ENCODE measurements at places on chromosomes 5 and 9.

GRCh38 chr9:81032831-81033230, 656.5 kb downstream of the TLE1 start:
- DNase-seq = no peak

DNA sequence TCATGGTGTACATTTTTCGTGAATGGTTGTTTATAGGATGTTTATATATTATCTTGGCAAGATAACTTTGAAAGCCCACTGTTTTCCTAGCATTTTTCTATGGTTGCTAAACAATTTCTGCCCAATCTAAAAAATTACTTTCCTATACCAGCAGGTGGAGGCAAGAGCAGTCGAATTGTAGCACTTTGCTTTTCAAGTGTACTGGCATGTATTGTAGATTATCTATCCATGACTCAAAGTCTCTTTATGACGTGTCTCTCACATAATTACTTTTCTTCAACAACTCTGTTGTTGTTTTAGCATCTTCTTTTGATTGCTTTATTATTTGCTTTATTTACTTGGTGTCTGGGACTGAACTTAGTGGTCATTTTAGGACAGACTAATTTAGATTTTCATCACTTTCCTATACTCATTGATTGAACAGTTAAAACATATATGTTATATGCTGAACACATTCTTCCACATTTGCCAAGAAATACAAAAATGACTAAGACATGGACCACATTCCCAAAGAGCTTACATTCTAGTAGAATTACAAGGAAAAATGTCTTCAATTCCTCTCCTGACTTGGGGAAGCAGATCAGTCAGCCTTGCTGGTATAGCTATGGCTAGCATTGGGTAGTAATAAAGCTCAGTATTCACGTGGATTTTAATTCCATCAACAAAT, 20.7 kb downstream of the NLN start:
- DNase-seq = no peak

DNA sequence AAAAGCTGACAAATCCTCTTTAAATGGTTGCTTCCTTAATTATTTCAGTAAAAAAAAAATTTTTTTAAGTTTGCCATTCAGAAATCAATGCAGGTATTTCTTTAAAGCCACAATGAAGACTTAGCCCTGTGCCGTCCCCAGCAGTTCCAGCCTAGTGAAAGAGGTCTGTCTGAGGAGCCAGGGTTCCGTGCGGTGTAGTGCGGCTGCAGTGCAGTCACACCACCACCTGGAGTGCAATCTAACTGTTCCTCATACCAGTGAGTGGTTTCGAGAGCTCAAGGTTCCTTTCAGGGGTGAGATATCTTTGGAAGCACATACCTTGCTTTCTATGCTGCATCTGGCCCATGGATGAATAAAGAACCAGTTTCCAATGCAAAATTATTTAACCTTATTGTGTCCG, 87.5 kb downstream of the FANCC start:
- no peak for DNase-seq

- no peak for DNase-seq
These were observed 26.4 kb downstream of the FGF18 start for GRCh38 chr5:171445644-171446516.

GRCh38 chr5:82386576-82386975, 108.4 kb upstream of the RPS23 start:
- no peak for DNase-seq

DNA sequence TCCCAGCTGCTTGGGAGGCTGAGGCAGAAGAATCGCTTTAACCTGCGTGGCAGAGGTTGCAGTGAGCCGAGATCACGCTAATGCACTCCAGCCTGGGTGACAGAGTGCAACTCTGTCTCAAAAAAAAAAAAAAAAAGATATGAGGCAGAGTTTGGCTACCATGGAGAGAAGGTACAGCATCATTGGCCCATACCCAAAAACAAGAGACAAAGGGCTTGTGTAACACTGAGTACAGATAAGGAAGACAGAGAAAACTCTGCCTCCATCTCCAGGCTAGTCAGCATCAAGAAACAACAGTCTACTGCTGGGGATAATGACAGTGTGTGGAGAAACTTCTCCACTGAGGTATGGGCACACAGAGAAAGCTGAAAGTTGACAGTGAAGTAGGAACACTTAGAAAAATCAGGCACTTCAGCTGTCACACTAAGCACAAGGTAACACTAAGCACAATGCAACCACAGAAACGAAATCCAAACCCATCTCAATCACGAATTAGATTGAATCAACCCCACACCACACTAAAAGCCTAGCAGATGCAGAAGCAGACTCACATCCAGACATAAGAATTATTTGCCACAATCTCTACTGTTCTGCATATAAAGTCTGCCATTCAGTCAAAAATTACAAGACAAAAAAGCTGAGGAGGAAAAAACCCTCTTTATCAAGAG, 10.5 kb downstream of the PJA2 start:
- no peak for DNase-seq

DNA sequence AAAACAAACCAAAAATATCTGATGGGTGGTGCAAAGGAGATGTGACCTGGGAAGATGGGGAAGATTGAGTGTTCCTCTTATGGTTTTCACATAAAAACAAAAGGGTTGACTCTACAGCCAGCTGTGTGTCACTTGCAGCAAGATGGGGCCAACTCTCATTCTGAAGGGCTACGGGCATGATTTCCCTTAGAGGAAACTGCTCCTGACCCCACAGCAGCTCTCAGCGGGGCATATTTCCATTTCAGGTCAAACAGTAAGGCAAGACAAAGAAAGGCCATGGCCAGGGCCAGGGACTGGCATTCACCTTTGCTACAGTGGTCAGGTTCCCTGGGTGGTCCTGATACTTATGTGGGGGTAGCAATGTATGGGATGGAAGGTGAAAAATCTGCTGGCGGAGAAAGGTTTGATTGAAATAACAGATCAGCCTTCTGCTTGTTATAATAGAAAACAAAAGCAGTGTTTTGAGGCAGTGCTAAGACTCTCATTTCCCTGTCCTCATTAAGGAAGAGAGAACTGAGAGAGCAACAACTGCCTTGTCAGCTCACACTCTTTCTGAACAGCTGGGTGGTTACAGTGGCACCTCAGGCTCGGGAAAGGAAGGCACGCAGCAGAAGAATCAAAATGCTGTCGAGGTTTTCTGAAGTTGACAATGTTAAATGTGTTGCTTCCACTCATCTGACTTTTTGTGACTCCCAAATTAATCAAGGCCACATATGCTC, 120.7 kb upstream of the PCA3 start:
- DNase-seq = no peak

- DNase-seq = peak; percentile 77
These were observed at the start of gene AKNA for GRCh38 chr9:114387680-114388356. Gene AKNA, minus strand, starts transcription at chr9:114387982. Its CDS starts 6,649 bp downstream, at chr9:114381333.

- no peak for DNase-seq
These were observed 1.1 kb downstream of the TESK1 start for GRCh38 chr9:35606138-35606504.

DNA sequence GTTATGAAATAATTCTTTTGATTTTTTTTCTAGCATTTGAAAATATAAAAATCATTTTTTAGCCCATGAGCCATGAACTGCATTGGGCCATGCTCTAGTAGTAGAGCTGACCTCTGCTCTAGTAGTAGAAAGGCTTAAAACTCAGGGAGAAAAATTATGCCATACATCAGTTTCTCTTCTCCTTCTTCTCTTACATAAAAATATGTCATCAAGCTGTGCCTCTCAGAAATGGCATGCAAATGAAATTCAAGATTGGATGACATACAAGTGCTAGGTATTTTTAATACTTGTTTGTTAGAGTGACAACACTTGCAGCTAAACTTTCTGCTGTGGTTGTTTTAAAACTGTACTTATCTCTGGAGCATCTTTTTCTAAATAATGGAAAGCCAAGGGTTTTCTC, 42.1 kb upstream of the TMOD1 start:
- DNase-seq = no peak

DNA sequence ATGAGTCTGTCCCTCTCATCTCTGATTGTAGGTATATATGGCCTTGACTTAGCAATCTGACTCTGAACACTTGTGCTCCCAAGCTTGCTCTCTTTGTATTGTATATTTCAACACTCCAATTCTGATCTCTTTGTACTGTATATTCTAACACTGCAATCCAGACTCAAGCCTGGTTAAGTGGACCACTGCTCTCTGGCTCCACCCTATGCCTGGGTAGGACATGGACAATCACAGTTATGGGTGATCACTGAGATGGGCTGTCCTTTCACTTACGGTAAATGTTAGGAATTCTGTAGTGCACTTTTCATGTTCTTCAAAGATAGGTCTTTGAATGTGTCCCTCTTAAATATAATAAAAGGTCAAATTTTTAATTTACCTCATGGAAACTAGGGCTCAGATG, 165.1 kb downstream of the TLR4 start:
- DNase-seq = no peak

DNA sequence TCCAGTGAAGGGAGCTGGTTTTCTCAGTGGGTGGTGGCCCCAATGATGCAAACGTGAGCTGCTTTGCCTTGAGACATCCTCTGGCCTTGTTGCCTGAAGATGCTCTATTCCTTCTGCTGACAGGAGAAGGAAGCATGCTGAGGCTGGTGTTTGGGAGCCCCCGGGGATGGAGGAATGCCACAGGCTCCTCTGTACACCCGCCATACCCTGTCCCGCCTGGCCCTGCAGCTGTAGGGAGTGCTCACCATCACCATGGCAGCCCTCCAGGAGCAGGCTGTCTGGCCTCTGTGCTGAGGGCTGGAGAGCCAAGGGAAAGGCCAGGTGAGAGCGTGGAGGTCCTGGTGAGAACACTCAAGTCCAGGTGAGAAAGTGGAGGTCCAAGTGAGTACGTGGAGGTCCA, 134.4 kb downstream of the MRPL36 start:
- no peak for DNase-seq

- no peak for DNase-seq
These were observed 22.0 kb downstream of the HINT1 start for GRCh38 chr5:131142970-131143617.

Measured in stimulated activated CD8-positive, alpha-beta memory T cell treated with anti-CD3 and anti-CD28 coated beads, Interleukin-7, amount 100 ng/mL, for 48 hours (primary cell).